Type B pancreatic cell (in vitro differentiated cells): ENCODE measurements at places on chromosomes 2 and 18. TPM values are rescaled to one million over a fixed set of nuclear protein-coding genes. Genes with fewer than 3 reads are reported as not detected.

Gene ATG9A
- 46.4 and 52.9 TPM in 2 replicates for total RNA-seq

Gene CCDC121
- 5.5 and 5.6 TPM in 2 replicates for total RNA-seq

Gene AQP12A
- 0.97 TPM in 1 of 2 replicates, not detected in the other for total RNA-seq

Gene HSPE1
- 165 and 167 TPM in 2 replicates for total RNA-seq

Gene CABLES1
- 11.4 and 31.1 TPM in 2 replicates for total RNA-seq

Gene BMP10
- 0.36 TPM in 1 of 2 replicates, not detected in the other for total RNA-seq

Gene C18orf54
- total RNA-seq = 3.8 and 18.4 TPM in 2 replicates

Gene RESP18
- total RNA-seq = not detected in 2 replicates

Gene FRZB
- total RNA-seq = 3.6 and 17.1 TPM in 2 replicates

Gene GPR35
- 3.6 and 3.9 TPM in 2 replicates for total RNA-seq

Gene RMND5A
- total RNA-seq = 43.7 and 45.0 TPM in 2 replicates

Gene MAIP1
- total RNA-seq = 20.4 and 22.2 TPM in 2 replicates

Gene KCNK3
- total RNA-seq = 2.7 and 7.7 TPM in 2 replicates

Gene TNFRSF11A
- total RNA-seq = 3.5 and 8.9 TPM in 2 replicates

Gene ARMC9
- 22.0 and 35.2 TPM in 2 replicates for total RNA-seq

Gene FAM110C
- total RNA-seq = 2.3 and 2.6 TPM in 2 replicates

Gene PDE11A
- 0.67 and 2.0 TPM in 2 replicates for total RNA-seq

Gene ABCB11
- total RNA-seq = 0.24 TPM in 1 of 2 replicates, not detected in the other

Gene SEMA4C
- total RNA-seq = 45.5 and 58.1 TPM in 2 replicates

Gene SGO2
- total RNA-seq = 5.5 and 19.9 TPM in 2 replicates

Gene TMEM200C
- 3.0 and 26.1 TPM in 2 replicates for total RNA-seq

Gene GAD1
- total RNA-seq = 1.7 and 2.2 TPM in 2 replicates

Gene GBX2
- total RNA-seq = 0.50 and 2.1 TPM in 2 replicates

Gene STK25
- 182 and 198 TPM in 2 replicates for total RNA-seq

Gene ANKRD30BL
- total RNA-seq = not detected in 2 replicates

Gene CPS1
- 26.8 and 33.2 TPM in 2 replicates for total RNA-seq

Gene AKAIN1
- total RNA-seq = 0.95 and 1.1 TPM in 2 replicates

Gene FBXO15
- 2.0 and 4.7 TPM in 2 replicates for total RNA-seq

Gene MC5R
- not detected in 2 replicates for total RNA-seq

Gene PID1
- 0.79 and 0.92 TPM in 2 replicates for total RNA-seq

Gene TSHZ1
- 21.8 and 79.9 TPM in 2 replicates for total RNA-seq

Gene CYRIA
- 6.5 and 28.2 TPM in 2 replicates for total RNA-seq

Gene PPP1CB
- total RNA-seq = 222 and 227 TPM in 2 replicates

Gene CHRND
- total RNA-seq = 0.60 TPM in 1 of 2 replicates, not detected in the other

Gene NYAP2
- total RNA-seq = 0.46 and 1.00 TPM in 2 replicates

Gene NDUFB3
- 101 TPM in 2 replicates for total RNA-seq

Gene UGP2
- total RNA-seq = 76.6 and 113 TPM in 2 replicates

Gene UBE2E3
- total RNA-seq = 48.0 and 105 TPM in 2 replicates

Gene CHRNG
- total RNA-seq = 0.50 and 0.87 TPM in 2 replicates

Gene ST3GAL5
- total RNA-seq = 12.9 and 16.7 TPM in 2 replicates

Gene RAX
- total RNA-seq = not detected in 2 replicates
